ENCODE measurements at places on chromosomes 16 and 17.

GRCh38 chr16:62738666-62739460 lies 702.6 kb upstream of the CDH8 start:
- no peak for DNase-seq

DNA sequence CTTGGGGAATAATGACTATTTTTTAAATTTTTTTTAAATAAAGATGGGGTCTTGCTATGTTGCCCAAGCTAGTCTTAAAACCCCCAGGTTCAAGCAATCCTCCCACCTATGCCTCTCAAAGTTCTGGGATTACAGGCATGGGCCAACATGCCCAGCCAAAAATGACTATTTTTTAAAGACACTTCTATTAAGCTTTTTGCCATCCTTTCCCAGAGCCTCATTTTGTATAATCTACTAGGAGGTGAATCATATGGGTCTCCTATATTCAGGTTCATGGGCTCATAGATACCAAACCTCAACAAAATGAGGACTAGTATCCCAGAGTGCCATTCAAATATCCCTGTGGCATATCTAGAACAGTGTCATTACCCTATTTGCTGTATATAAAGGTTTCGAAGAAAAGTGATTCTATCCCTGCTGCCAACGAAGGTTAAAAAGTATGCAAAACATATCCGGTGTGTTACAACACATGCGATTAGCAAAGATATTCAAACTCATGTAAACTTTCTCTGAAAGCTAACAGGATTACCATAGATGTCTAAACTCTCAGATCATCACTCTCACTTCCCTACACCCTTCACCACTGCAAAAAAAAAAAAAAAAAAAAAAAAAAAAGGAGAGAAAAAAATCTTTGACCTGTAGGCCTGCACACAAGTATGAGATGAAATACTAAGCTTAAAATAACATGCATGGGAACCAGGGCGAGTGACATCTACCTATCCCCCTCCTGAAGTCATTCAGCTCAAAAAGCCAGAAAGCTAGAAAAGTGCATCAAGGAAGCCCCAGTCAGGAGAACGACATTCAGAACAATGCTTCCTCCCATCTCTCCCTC lies 23.5 kb downstream of the XPO6 start:
- DNase-seq = no peak

- DNase-seq = no peak
Measured at GRCh38 chr17:49576088-49576916, 631 bp downstream of the NXPH3 start.

GRCh38 chr16:3012828-3013420 lies at the start of gene CLDN9:
TSS of gene CLDN9 (plus strand) at chr16:3012923. CDS start at chr16:3013363, 440 bp downstream.
- no peak for DNase-seq

DNA sequence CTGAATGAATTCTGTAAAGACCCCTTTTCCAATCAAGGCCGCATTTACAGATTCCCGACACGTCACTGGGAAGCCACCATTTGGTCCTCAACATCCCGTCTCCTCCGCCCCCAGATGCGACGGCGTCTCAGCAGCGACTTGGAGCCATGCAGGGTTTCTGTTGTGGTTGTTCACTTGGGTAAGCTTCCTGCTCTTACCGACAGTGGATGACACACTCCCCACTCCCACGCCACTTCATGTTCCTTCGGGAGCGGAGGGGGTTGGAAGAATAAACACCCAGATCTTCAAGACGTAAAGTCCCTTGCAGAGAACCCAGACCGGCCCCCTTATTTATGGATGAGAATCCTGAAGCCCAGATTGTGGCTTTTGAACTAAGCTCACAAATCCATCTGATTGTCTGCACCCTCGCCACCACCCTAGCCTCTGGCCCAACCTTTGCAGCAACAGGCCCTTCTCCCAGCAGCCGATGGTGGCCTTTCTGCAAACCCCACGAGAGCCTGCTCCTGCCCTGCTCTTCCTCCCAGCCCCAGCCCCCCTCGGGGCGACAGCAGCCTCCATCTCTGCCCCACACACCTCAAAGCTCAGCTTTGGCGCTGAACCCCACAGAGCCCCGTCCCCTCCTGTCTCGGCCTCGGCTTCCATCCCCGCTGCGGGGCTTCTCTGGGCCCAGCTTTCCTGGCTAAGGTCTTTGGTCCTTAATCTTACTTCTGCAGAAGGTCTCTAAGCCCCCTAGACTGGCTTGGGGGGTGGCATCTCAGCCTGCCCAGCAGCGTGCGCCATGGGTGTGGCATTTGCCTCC lies 19.0 kb upstream of the OSGIN1 start:
- no peak for DNase-seq

DNA sequence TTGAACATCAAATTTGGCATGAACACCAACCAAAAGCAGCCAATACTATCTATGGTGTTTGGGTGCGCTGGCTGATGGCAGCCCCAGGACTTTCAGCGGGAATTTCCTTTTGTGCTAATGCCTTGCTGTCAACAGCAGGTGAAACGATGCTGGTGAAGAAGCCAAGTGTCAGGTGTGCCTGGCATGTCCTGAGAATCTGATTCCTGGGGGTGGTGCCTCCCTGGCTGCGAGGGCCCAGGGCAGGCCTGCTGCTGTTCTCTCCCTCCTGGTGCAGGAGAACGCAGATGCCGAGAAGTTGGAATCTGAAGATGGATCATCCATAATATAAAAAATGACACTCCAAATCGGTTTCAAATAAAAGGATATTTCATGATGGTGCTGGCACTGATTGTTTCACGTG lies 62.0 kb upstream of the DNAJA2 start:
- no peak for DNase-seq

GRCh38 chr16:72612256-72612655 lies 435.7 kb downstream of the ZFHX3 start:
- DNase-seq = no peak

GRCh38 chr17:62892061-62892675 lies 73.9 kb upstream of the TANC2 start:
- no peak for DNase-seq

GRCh38 chr17:2383628-2384167 lies 17.2 kb downstream of the MNT start:
- no peak for DNase-seq

GRCh38 chr16:68636064-68636560 lies 9.0 kb upstream of the CDH3 start:
- DNase-seq = no peak

DNA sequence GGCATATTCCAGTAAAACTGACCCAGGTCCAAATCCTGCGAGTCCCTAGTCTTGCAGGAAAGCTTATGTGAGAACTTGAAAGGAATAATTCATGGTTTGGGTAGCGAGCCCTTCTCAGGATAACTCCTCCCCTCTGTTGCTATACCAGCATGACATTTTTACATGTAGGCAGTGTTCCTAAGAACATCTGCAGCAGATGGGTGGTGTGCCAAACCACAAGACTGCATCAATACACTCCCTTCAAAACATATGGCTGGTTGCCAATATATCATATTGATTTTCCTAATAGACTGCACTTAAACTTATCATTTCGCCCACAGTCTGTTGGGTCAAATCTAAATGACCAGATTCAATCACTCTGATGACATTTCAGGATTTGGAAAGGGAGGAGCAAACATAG lies 19.9 kb downstream of the PSME3IP1 start:
- DNase-seq = no peak

GRCh38 chr16:70253291-70254106 lies 1.8 kb upstream of the EXOSC6 start:
- DNase-seq = no peak

GRCh38 chr17:73130977-73131376 lies 33.8 kb upstream of the SSTR2 start:
- no peak for DNase-seq

DNA sequence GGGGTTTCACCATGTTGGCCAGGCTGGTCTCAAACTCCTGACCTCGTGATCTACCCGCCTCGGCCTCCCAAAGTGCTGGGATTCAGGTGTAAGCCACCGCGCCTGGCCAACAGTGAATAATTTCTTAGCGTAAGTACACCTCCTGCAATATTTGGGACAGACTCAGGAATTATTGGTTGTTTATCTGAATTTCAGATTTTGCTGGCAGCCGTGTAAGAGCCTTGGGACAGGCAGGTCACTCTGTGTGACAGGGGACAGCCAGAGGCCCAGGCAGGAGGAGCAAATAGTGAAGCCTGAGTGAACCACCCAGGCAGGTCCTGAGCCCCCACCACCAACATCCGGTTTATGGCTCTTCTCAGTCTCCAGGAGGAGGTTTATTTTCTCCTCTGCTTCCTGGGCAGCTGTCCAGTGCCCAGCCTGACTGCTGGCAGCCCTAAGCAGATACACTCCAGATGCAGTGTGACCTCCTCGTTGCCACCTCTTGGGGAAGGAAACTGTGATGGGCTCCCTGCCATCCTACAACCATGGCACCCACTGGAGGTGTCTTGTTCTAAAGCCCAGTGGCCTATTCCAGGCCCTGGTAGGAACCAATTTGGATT lies 26.2 kb upstream of the ADORA2B start:
- no peak for DNase-seq

- DNase-seq = no peak
Measured at GRCh38 chr17:81867170-81867990, 3.8 kb downstream of the ARHGDIA start.

DNA sequence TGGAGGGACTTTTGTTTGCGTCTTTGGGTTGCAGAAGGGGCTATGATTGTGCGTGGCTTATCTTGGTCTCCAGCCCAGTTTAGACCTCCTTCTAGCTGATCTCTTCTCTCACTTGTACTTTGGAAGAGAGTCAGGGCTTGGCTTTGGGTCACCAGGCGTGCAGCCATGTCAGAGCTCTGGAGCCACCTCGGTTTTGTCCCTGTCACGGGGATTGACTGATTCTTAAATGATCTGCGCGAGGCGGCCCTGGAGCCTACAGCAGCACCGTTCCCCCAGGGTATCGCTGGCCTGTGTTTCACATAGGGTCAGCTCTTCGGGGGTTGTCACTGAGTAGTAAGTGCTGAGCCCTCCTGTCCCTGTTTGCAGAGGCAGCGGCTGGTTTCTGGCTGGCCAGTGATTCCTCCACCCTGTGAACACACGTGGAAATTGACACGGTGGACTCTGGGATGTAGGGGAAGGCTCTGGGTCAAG lies 209.8 kb upstream of the CHMP6 start:
- no peak for DNase-seq

- no peak for DNase-seq
Measured at GRCh38 chr17:8918807-8919465, 46.6 kb downstream of the PIK3R5 start.

GRCh38 chr16:71676236-71676635 lies 48.3 kb downstream of the PHLPP2 start:
- no peak for DNase-seq

GRCh38 chr17:55785181-55785580 lies 34.3 kb downstream of the PCTP start:
- no peak for DNase-seq

DNA sequence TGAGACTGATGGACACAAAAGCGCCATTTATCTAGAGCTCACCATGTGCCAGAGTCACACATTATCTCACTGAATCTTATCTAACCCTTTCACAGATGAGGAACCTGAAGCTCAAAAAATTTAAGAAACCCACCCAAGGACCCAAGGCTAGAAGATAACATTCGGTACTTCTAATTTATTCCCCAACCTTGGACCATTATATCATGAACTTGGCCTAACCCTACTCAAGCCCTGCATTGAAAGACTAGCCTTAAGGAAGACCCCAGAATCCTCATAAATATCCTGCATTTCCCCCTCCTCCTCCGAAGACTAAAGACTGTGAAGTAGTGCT lies 548 bp upstream of the DYNC1LI2 start:
- DNase-seq = no peak

All from stimulated activated CD4-positive, alpha-beta T cell treated with anti-CD3 and anti-CD28 coated beads, TNF-alpha, amount 100 ng/mL, for 24 hours (primary cell).